Brain microvascular endothelial cell (primary cell): ENCODE measurements at places on chromosomes 1 and 21.

DNA sequence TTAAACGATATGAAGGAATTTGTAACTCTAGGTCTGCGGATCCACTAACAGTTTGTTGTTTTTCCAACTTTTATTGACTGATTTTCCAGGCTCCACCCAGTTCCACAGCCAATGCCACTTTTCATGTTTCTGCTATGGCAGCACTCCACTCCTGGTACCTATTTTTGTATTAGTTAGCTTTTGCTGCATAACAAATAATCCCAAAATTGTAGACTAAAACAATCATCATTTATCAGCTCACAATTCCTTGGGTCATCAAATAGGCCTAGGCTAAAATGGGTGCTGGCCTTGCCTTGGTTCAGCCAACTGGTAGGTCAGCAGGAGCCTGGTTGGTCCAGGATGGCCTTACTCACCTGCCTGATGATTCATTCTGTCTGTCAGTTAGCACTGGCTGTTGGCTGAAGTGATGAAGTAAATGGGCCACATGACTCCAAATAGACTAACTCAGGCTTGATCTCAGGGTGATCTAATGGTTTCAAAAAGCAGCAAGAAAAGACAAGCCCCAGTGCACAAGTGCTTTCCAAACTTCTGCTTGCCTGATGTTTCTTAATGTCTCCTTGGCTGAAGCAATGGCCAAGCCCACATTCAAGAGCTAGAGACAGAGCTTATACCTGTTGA, 3.2 kb upstream of the C8B start:
- no peak for DNase-seq

- DNase-seq, result no peak
Measured at GRCh38 chr1:215484171-215484939, 82.7 kb upstream of the KCTD3 start.

GRCh38 chr1:183652107-183652506, 1.0 kb downstream of the APOBEC4 start:
- no peak for DNase-seq

- no peak for DNase-seq
Measured at GRCh38 chr1:20534659-20535417, 17.5 kb upstream of the FAM43B start.

GRCh38 chr1:206554211-206554610, 46.9 kb downstream of the RASSF5 start:
- DNase-seq, result no peak

DNA sequence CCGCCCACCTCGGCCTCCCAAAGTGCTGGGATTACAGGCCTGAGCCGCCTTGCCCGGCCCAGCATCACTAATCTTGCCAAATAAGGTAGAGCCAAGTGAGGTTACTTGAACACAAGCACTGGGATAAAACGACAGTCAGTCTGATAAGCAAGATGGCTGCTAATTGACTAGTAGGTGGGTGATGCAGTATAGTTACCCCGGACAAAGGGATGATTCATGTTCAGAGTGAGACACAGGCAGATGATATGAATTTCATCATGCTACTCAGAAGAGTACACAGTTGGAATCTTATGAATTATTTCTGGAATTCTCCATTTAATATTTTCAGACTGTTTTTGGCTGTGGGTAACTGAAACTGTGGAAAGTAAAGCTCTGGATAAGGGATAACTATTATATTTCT, 178.4 kb downstream of the USP25 start:
- DNase-seq, result peak; percentile 46

GRCh38 chr1:246447501-246447900, 59.6 kb downstream of the SMYD3 start:
- DNase-seq, result no peak

DNA sequence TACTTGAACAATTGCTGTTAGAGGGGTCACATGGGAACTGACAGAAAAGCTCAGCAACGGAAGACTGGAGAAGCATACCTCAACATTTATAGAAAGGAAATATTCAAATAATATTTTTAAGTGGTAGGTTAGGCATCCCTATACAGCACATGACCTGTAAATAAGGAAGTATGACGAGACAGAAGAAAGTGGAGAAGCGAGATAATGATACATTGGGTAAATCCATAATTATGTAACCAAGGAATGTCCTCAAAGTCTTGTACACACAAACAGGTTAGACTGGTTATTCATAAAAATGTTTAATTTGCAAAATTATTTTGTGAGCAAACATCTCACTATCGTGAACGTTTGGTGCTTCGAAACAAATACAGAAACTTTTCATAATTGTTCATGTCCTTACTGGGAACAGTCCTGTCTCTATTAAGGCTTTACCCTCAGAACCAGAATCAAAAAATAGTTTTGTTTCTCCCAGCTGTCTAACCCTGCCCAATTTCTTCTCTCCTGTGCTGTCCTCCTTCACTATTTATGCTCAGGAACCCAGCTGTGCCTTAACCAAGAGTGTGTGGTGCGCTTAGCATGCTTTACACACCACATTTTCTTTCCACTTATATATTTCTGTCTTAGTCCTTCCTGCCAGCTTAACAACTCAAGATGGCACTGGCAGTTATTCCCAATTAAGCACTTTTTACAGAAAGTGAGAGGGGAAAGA, 10.2 kb downstream of the KMO start:
- no peak for DNase-seq

DNA sequence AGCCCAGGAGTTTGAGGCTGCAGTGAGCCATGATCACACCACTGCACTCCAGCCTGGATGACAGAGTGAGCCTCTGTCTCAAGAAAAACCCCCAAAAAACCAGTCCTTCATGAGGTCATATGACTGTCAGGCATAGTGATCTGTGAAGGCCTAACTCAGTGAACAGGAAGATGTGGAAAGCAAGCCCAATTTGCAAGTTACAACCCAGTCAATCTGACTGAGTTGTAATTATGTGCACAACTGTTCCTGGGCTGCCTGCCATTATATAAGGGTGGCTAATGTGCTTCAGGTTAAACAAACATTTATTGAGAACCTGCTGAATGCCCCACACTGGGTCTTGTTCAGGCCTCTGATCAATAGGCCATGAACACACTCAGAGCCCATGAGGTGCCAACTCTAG, 38.2 kb upstream of the KIRREL1 start:
- no peak for DNase-seq

DNA sequence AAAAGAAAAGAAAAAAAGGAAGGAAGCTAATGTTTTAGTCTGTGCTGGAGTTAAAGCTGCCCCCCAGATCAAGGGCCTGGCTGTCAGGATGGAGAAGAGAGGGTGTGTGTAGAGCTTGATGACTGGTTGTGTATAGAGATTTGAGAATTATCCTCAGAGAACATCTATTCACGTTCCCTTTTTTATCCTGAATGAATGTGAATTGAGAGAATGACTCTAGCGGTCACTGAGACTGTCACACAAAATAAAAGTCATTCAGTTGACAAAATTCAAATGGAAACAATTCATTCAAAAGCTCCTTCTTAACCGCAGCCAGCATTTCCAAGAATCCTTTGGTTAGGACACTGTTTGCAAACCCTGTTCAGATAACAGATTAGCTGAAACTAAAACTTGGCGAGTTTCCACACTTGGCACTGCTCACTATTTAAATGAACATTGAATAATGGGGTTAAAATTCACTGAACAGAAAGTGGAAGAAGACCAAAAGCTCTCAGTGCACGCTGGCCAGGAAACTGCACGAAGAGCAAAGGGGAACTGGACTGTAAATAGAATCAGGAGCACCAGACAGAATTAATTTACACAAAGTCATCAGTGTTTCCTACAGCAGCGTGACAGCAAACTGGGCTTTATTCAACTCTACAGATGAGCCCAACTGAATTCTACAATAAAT, 13.6 kb upstream of the FAM89A start:
- peak; percentile 78 for DNase-seq

- no peak for DNase-seq
Measured at GRCh38 chr1:73144311-73144710, 862.0 kb upstream of the NEGR1 start.

DNA sequence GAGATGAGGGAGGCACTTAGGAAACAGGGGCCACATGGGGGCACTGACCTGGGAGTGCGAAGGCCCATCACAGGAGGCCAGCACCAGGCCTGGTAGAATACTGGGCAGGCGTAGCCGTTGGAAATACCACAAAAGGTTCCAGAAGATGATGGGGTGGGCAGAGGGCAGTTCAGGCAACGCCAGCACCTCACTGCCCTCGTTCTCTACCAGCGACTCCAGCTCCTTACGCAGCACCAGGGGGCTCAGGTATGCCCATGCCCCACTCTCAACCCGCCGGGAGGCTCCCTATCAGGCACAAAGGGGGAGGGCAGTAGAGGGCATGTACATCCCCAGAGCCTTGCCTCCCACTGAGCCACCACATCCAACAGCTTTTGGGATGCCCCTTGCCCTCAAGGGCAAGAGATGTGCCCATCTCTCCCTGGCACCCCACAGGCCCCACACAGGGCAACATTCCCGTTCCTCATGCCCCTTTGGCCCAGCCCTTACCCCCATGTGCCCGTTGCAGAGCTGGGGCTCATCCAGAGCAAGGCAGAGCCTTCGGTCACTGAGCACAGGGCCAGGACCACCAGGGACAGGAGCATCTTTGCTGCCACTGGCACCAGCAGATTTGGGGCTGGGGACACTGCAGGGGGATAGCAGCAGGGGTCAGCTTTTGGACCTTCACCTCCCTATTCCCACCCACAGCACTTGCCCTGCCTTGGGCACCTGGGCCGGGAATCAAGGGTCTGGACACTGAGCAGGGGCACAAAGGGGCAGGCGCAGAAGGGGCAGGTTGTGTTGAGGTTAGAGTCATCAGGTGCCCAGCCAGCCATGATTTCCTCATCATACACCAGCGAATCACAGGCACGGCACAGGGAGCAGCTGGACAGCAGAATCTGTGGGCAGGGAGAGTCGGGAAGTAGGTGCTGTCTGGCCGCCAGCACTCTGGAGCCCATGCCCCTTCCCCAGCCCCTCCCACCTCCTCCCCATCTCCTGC, 9.7 kb upstream of the GATAD2B start:
- DNase-seq, result no peak

DNA sequence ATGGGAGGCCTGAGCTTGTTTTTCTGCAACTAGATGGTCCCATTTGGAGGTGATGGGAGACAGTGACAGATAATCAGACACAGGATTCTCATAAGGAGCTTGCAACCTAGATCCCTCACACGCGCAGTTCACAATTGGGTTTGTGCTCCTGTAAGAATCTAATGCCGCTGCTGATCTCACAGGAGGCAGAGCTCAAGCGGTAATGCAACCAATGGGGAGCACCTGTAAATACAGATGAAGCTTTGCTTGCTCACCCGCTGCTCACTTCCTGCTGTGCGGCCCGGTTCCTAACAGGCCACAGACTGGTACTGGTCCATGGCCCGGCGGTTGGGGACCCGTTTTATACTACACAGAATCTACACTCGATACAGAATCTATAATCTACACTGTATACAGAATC, 52.6 kb upstream of the B3GALNT2 start:
- DNase-seq, result no peak

- DNase-seq, result no peak
Measured at GRCh38 chr1:21633141-21633755, 35.9 kb downstream of the RAP1GAP start.

DNA sequence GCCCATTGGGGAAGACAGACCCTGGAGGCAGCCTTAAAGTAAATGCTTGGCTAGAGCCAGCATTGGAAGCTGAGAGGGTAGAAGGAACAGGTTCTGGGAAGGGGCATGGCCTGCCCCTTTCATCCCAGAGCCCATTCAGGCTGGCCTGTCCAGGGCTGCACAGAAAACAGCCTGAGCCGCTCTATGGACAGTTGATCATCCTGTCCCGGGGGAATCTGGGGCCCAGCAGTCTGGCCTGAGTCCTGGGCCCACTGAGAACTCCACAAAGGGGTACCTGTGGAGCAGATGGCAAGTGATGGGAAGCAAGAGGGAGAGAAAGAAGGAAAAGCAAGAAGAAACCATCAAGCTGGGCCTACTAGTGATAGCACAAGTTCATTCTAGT, 13.2 kb downstream of the TMEM81 start:
- no peak for DNase-seq

DNA sequence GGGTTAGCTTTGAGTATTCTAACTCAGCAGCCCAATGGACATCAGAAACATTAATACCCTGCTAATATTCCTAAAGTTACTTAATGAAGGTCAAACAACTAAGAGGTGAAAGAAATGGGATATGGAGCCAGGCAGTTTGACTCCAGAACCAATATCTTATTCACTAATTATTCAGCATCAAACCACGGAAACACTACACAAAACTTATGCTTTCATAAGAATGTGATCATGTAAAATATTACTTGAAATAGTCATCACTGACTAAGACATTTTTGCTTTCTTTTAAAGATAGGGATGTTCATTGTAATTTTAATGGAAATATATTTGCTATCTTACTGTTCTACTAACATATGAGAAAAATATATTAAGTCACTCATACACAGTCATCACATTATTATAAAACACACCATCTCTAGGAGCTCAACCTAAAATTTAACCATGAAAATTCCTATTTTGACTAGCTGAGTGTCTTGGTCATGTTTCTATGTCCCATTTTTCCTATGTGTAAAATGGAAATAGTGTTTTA, 240.9 kb downstream of the KCTD3 start:
- DNase-seq, result no peak

DNA sequence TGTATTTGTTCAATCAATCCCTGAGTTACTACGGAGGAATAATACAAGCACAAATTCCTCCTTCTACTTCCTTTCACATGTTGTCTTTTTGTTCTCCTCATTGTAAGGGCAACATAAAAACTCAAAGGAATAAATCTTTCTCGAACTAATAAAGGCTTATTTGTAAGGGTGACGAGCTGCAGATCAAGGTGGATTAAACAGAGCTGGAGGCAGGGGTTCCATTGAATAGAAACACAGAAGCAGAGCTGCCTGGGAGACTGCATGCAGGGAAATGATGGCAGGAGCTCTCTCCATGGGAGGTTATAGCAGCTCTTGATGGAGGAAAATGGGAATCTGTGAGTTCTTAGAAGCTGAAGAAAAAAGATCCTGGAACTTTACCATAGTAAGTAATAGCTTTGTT, 160.2 kb downstream of the CYYR1 start:
- no peak for DNase-seq

- DNase-seq, result no peak
Measured at GRCh38 chr1:117582451-117582850, 23.4 kb upstream of the TENT5C start.

- DNase-seq, result no peak
Measured at GRCh38 chr1:205065666-205066065, 18.6 kb downstream of the TMEM81 start.

DNA sequence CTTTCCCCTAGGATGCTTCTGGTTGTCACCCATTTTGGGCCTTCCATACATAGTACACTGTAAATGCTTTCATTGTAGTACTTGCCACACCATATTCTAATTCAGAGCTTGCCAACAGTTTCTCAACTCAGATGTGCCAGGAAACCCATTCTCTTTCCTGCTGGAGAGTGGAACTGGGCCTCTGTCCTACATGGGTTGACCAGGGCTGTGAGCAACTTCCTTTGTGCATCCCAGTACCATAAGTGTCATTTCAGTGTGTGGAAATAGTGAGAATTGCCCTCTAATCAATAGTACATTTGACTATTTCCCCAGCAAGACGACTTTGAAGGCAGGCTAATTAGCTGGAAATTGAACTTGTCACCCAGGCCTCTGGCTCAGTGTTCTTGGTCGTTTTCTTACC, 74.8 kb downstream of the MTR start:
- DNase-seq, result no peak

DNA sequence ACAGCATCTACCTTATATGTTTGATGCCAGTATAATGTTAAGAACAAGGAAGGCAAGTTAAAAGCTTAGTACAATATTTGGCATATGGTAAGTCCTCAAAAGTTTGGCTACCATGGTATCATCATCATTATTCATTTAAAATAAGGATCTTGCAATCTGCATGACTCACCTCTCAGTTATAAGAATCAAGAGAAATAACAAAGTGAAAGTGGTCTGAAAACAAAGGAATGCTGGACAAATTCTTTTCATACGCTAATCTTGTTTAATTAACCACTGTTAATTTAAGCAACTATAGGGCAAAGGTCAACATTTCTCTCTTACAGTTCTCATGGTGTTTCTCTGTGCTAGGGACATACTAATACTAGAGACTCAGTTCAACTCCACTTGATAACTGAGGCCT, 13.0 kb upstream of the CLDN19 start:
- DNase-seq, result no peak
